ENCODE measurements at places on chromosomes 12 and 14. TPM values are rescaled to one million over a fixed set of nuclear protein-coding genes. Genes with fewer than 3 reads are reported as not detected.

The CCDC175 gene
- not detected for total RNA-seq

The VASH1 gene
- total RNA-seq, result 2.8 TPM

The CISTR gene
- not detected for total RNA-seq

The OTOGL gene
- total RNA-seq, result 0.08 TPM

The C1S gene
- 107 TPM for total RNA-seq

The KRT82 gene
- total RNA-seq, result not detected
